Fibroblast of skin of right biceps (primary cell): ENCODE measurements at places on chromosomes 3 and 15.

DNA sequence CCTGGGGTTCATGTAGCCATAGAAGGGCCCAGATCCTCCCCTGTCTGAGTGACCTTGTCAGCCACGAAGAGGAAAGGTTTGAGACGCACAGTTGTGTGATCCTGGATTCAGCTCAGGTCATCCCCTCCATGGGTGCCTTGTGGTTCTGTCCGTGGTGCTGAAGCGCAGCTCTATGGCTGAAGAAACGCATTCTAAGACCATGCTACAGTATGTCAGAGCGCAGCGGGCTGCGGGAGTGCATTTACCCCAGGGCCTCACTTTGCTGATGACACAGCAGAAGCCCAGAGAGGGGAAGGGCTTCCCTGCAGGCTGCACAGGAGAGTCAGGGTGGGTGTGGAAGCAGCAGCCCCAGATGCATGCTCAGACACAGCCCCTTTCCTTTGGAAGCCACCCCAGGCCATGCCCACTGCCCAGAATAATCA lies 68.8 kb upstream of the IQSEC1 start:
- DNase-seq = peak; percentile 25

GRCh38 chr3:186137051-186137685 lies 28.3 kb upstream of the ETV5 start:
- no peak for DNase-seq

GRCh38 chr3:30835667-30836066 lies 58.8 kb downstream of the GADL1 start:
- no peak for DNase-seq

DNA sequence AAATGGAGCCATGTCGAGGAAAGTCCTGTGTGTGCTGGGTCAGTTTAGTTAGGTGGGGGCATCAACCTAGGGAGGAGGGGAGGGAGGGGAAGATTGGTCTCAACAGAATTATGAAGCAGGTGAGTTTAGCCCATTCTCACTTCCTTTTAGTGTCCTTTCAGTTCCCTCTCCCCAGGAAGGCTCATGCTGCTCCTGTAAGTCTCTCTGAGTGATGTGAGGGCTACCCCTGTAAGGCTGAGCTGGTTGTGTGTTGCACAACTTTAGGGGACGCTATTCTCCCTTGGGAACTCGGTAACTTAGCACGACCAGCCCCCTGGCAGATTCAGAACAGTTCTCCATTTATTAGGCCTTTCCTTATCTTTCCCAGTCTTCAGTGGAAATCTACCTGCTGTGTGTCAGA lies 21.2 kb downstream of the IL5RA start:
- DNase-seq = no peak

GRCh38 chr3:174505266-174505665 lies 353.9 kb upstream of the NAALADL2 start:
- no peak for DNase-seq

- DNase-seq = no peak
Observed at GRCh38 chr3:151366993-151367392, 17.6 kb downstream of the P2RY12 start.

GRCh38 chr15:65303687-65304380 lies 643 bp upstream of the RNU5B-1 start:
- DNase-seq = peak; percentile 69

DNA sequence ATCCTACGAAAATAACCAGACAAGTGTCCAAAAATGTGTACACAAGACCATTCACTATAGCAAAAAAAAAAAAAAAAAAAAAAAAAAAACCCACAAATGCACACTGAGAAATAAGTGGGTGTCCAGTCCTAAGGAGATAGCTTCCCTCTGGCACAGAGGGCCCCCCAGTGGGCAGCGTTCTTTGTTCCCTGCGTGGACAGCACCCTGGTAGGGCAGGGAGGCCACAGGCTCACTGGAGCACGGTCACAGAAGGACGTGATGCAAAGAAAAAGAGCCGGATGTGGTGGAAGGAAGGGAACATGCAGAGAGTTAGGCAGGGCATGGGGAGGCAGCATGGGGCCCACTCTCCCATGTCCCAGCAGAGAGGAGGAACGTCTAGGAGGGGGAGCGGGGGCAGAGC lies 210.7 kb upstream of the NSMCE3 start:
- no peak for DNase-seq

GRCh38 chr15:29968895-29969561 lies 113.7 kb upstream of the GOLGA8J start:
- DNase-seq = no peak

- peak; percentile 22 for DNase-seq
Observed at GRCh38 chr3:106691476-106691875, 685.8 kb upstream of the CCDC54 start.

GRCh38 chr3:97187771-97188170 lies 373.4 kb downstream of the EPHA6 start:
- no peak for DNase-seq
